ENCODE measurements at places on chromosomes 4 and X.

DNA sequence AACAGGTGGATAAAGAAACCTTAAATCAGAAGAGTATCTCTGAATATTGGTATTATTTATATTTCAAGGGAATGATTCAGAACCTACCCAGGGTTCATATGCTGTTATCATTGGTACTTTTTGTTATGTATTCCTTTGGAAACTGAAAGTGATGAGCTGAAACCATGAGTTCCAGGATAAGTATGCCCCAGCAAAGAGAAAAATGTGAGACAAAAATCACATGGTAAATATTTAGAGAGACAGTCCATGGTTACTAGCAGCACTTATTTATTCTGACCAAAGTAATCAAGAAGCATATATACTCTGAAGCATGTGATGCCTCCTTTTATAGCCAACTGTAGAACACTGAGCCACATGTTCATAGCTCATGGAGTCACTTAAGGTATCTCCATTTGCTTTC lies 277.7 kb downstream of the ARAP2 start:
- DNase-seq = no peak

DNA sequence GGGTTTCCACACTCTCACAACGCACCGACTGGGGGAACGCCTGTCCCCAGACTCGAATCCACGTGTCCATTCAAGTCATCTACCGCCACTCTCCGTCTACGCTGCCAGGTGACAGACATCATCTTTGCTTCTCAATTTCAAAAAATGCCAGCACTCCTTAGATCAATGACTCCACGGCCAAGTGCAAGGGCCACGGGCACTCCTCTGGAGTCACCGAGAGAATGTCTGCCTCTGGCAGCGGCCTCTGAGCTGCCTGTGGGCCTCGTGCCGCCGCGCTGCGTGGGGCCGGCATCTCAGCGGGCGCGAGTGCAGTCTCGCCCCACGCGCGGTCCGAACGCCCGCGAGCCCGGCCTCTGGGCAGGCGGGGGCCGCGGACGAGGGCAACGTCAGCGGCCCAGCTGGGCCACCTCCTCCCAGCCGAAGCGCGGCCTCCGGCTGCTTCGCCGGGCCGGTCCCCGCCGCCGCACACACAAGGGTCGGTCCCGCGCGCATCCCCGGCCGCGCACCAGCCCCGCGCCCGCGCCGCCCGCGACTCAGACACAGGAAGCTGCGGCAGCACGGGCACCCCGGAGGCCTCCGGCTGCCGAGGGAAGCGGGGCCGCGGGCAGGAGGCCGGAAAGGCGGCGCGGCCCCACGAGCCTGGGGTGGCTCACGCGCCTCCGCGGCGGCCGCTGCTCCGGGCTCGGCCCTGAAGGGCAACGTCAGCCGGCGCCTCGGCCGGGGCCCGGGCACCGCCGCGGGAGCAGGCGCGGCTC lies 450 bp downstream of the ACSL1 start:
- peak; percentile 51 for DNase-seq

DNA sequence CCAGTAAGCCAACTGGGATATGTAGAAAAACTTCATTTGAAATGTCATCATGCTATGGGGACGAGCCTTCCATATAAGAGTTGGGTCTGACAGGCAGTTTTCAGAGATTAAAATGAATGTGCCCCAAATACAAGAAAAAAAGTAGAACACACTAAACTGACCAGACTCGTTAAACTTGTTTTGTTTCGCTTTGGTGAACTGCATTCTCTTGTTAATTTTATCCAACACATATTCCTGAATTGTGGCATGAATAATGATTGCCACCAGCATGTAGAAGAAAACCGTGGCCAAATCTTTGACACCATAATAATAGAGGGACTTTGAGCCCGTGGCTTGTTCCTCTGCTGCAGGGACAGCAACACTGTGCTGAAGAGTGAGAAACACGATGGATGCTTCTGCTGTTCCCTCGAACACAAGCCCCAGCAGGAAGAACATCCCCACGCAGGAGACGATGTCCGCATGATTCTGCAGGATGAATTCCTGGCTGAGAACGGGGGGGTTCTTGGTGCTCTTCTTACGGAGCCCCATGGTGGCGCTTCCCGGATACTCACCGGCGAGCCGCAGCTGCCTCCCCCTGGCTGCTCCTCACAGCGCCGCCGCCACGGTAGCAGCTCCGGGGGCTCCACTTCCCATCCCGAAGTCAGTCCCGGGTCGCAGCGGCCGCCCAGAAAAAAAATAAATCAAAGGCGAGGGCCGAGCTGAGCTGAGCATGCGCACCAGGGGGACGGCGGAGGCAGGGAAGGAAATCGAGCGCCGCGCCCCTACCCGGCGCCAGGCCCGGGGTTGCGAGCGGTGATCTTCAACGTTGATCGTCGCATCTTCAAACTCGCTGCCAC lies at the start of gene TRAM1L1:
TSS of gene TRAM1L1 (minus strand) at position 711 of the 836 bp plus-strand sequence. CDS start at position 528, 183 bp downstream.
- peak; percentile 51 for DNase-seq

DNA sequence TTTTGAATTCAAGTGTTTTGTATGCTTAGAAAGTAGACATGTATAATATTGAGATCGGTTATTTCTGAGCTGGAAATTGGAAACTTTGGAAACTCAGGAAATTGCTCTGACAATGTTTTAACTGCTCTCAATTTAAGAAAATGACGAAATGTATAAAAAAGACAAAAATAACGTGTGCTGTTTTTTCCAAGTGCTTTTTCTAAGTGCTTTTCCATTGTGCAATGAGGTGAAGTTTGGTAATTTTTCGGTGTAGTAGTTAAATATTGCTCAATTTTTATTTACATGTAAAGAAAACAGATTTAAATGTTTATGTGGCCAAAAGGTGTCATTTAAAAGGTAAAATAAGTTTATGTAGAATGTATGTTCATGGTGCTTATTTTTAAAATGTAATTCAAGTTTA lies 39.4 kb upstream of the RHOH start:
- DNase-seq = no peak

GRCh38 chr4:85761803-85762528 lies 287.0 kb downstream of the ARHGAP24 start:
- peak; percentile 76 for DNase-seq

DNA sequence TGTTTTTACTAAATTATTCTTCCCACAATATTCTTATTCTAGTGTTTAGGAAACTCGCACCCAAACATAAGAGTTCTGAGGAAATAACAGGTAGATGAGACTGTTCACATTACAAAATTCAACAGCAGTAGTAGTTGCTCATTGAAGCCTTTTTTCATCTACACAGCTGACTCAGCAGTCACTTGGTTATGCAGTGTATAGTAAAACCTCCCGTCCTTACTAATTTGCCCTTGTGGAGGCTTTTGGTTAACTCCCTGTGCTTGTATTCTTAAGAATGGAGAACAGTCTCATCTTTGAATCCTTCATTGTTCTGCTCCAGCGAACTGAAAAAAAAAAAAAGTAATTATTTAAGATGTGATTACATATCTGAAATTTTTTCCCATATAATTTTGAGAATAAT lies 1716.6 kb downstream of the PCDH7 start:
- DNase-seq = no peak

GRCh38 chrX:73563738-73564068 lies 706 bp downstream of the CHIC1 start:
- peak; percentile 28 for DNase-seq

- DNase-seq = peak; percentile 87
Measured at GRCh38 chr4:183876268-183876934, 28.7 kb upstream of the STOX2 start.

- peak; percentile 6 for DNase-seq
Measured at GRCh38 chr4:825063-825970, 612 bp downstream of the CPLX1 start.

DNA sequence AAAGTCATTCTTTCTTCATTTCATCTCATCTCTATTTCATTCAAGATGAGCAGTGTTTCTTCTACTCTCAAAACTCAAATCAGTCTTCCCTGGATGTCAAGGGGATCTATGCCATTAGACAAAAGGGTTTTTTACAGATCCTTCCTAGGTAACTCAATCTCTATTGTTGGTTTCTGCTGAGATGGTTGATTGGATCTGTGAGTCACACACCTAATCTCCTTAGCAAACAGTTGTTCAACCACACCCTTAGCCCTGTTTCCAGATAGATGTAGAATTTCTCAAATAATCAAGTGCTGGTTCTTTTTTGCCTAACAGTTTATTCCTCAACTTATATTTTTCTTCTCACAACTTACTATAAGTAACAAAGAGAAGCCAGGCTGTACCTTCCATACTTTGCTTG lies 200.5 kb downstream of the KDR start:
- no peak for DNase-seq

DNA sequence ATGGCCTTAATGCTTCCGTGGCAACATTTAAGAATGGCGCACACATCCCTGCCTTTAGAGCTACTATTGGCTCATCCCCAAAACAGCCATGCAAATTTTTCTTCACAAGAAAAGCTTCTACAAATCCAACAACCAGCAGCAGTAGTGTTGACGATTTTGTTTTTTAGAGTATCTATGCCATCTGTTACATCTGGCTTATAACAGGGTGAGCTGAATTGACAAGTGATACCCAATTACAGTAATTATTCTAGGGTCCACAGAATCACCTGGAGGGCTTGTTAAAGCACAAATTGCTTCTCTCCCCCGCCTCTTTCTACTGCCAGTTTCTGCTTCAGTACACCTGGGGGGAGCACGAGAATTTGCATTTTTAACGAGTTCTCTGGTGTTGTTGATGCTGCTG lies 34.1 kb downstream of the DCHS2 start:
- DNase-seq = no peak

- no peak for DNase-seq
Measured at GRCh38 chr4:123046096-123046495, 123.7 kb upstream of the NUDT6 start.

- peak; percentile 92 for DNase-seq
Measured at GRCh38 chr4:20248155-20248558, 3.5 kb upstream of the SLIT2 start.

DNA sequence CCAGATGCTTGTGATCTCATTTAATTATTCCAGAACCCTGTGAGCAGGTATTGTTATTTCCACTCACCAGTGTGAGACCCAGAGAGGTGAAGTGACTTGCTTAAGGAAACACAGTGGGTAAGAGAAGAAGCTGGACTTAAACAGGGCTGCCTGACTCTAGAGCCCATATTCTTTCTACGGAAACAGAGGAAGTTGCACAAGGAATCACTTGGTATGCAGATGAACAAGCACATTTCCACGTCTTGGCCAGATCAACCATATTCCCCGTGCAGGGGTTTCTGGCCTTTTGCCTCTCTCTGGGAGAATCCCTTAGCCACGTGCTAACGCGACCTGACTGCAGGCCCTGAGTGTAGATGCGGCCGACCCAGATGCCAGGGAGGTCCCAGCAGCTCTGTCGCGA lies 195.5 kb upstream of the ATP6AP2 start:
- no peak for DNase-seq

DNA sequence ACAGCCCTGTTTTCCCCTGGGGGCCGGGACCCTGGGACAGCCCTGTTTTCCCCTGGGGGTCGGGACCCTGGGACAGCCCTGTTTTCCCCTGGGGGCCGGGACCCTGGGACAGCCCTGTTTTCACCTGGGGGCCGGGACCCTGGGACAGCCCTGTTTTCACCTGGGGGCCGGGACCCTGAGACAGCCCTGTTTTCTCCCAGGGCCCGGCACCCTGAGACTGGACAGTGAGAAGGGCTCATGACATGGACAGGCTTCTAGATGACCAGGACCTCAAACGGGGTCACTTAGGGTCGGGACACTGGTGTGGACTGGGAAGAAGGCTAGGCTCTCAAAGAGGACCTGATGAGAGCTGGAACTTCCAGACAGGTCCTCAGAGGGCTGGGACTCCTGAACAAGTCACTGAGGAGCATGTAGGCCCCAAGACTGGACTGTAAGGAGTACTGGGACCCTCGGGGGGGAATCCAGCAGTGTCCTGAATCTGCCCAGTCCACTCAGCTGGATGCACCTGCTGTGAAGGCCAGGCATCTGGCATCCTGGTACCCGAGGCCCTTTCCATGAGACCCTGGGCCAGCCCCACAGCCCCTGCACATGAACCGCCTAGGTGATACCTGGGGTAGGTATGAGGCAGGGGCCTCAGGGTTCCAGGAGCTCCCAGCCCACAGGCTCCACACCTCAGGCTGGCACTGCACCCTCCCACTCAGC lies 2.4 kb downstream of the PCGF3 start:
- DNase-seq = no peak

DNA sequence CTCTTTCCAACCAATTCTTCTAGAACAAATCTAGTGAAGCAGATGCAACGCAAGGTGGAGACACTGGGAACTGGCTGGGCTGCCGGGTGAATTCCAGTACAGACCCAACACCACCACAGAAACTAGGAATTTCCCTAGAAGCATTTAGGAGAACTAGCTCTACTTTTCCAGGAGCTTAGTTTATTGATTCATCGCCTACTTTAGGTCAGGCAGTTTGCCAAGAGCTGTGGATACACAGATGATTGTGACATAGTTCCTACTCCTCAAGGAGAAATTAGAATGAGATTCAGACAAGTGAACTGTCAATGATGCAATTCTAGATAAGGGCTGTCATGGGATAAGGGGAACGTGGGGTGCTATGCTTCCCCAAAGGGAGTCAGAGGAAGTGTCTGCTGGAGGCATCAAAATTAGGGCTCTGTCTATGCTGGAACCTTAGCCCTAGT lies 350.0 kb downstream of the CAMK2D start:
- peak; percentile 96 for DNase-seq

DNA sequence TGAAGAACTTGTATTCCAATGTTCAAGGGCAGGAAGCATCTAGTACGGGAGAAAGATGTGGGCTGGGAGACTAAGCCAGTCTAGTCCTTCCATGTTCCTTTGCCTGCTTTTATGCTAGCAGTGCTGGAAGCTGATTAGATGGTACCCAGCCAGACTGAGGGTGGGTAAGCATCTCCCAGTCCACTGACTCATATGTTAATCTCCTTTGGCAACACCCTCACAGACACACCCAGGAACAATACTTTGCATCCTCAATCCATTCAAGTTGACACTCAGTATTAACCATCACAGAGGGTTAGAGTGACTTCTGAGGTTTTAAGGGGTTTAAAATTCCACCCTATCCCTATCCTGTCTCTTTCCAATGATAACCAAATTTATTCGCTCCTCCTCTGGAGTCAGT lies 6.5 kb downstream of the HMGN5 start:
- no peak for DNase-seq

GRCh38 chr4:15078682-15079642 lies 76.7 kb downstream of the CPEB2 start:
- peak; percentile 90 for DNase-seq

DNA sequence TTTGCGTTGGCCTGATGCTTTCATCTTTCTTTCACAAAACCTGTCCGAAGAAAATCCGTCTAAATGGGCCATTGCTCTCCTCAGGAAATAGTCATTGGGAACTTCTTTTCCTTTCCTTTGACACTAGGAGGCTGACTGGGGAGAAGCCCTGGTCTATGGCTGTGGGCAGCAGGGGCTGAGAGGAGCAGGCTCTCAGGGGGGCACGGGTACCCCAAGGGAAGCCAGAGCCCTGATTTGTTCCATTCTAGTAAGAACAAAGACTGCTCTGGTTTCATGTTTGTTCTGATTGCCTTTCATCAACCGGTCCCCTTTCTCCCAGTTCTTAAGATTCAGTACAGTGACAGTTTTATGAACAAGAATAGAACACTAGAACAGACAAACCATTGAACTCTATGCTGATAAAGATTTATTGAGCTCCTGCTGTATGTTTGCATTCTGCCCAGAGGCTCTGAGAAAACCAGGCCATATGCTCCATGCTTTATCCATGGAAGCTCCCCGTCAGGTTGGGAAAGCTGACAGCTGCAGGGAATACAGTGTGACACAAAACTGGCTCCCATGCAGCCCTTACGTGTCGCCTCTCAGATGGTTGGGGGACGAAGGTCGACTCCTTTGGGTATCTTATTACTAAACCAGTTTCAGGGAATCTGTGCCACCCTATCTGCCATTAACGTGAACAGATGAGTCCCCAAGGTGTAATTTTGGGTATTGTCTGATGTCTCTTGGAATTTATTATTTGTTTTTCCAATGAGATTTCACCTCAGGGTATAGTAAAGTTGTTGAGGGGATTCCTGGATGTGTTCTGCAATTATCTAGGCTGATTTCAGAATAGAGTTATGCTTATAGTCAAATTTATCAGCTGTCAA lies 72.4 kb upstream of the MSANTD1 start:
- no peak for DNase-seq
